K562 (cell line): ENCODE measurements at places on chromosomes 11 and 22.

- DNase-seq: no peak
These were observed 103.1 kb downstream of the PRR5L start for GRCh38 chr11:36399236-36399635.

- DNase-seq: peak; percentile 27
These were observed 58.7 kb downstream of the CTTN start for GRCh38 chr11:70456921-70457532.

- no peak for DNase-seq
These were observed 8.7 kb upstream of the ABTB2 start for GRCh38 chr11:34366522-34366921.

GRCh38 chr11:925158-925495 lies 543 bp upstream of the AP2A2 start:
- DNase-seq: peak; percentile 37

GRCh38 chr11:31943056-31943780 lies 132.1 kb upstream of the PAX6 start:
- DNase-seq: no peak

DNA sequence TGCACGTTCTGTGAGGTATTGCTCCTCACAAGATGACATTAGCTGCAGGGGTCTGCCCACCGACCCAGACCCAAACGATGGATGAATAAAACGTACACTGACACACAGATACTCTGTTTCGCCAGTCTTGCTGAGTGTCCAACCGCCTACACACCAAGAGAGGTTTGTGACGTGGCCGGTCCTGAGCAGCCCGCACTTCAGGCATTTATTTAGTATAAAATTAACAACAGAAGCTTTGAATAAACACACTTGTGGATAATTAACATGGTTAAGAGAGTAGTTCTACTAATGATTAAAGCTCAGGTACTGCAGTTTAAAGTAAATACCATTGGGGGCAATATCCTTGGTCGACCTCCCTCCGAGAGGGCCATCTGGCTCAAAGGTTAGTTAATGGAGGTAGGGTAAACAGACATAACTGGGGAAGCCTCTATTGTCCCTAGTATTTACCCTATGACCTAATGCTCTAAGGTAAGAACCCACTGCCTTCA lies 75.7 kb downstream of the CCDC83 start:
- no peak for DNase-seq

- no peak for DNase-seq
These were observed 43.1 kb downstream of the BUD13 start for GRCh38 chr11:116729501-116730240.

DNA sequence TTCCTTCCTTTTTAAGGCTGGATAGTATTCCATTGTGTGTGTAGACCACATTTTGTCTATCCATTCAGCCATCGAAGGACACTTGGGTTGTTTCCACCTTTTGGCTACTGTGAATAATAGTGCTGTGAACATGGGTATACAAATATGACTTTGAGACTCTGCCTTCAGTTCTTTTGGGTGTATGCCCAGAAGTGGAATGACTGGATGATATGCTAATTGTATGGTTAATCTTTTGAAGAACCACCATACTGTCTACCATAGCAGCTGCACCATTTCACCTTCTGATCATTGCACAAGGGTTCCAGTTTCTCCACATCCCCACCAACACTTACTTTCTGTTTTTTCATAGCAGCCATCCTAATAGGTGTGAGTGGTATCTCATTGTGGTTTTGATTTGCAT lies 30.3 kb downstream of the SGSM1 start:
- DNase-seq: no peak

- no peak for DNase-seq
These were observed 21.8 kb downstream of the ARFGAP2 start for GRCh38 chr11:47154616-47155570.

DNA sequence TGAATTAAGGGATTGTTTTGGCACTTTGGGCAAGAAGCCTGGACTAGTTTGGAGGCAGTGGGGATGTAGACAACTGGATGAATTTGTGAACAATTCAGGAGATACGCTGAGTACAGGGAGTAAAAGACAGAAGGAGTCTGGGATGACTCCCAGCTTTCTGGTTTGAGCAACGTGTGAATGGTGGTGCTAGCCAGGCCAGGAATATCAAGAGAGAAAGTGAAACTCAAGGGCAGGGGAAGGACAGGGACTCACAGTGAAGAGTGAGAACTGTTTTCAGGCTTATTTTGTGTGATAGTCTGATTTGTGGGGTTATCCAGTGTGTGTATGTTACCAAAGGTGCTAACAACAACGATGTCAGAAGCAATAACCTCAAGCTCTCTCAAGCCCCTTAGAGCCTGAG lies 15.9 kb downstream of the CHRM1 start:
- no peak for DNase-seq

DNA sequence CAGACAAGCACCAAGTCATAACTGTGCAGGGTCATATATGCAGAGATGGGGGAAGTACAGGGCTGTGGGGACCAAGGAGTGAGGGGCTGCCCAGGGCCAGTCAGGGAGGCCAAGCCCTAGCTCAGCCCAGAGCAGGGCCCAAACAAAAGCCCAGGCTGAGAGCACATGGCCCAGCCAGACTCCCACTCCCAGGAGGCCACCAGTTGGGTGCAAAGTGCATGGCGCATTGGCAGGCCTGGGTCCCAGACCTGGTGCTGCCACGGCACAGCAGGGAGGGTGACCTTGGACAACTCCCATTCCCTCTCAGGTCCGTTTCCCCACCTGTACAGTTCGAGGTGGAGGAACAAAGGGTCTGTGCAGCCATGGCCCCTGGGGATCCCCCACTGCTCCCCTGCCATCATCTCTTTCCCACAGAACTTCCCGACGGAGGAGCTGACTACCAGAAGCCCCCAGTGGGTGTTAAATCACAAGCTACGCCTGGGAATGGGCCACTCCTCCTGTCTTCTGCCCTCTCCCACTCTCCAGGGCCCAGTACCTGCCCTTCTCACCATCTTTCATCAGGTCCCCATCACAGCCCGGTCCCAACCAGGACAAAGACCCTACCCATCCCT lies 608 bp downstream of the NIPSNAP1 start:
- no peak for DNase-seq

GRCh38 chr22:29014293-29014692 lies 47.3 kb downstream of the C22orf31 start:
- DNase-seq: no peak

- no peak for DNase-seq
These were observed 89.3 kb downstream of the PRR5L start for GRCh38 chr11:36385121-36385970.

GRCh38 chr22:40058265-40058664 lies 63.5 kb downstream of the FAM83F start:
- DNase-seq: peak; percentile 34

- DNase-seq: no peak
These were observed 217.6 kb upstream of the ANO5 start for GRCh38 chr11:21975242-21975641.

- no peak for DNase-seq
These were observed 26.4 kb downstream of the C11orf91 start for GRCh38 chr11:33674035-33674814.

DNA sequence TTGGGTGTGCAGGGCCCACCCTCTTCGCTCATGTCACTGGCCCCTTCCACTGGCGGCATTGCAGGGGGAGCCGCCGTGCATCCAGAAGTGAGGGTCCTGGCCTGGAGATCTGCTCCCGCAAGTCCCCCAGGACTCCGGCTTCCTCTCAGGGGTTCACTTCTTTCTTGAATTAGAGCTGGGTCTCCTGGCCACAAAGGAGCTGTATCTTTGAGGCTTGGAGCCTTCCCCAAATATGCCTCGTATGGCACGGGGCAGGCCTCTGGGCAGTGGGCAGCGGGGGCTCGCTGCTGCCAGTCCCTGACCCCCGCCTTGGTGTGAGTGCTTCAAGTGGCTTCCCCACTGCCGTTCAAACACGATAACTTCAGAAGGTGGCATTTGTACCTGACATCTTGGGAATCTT lies 7.4 kb upstream of the IFITM3 start:
- DNase-seq: peak; percentile 7

GRCh38 chr11:61833926-61834277 lies 5.8 kb downstream of the FADS2 start:
- no peak for DNase-seq

DNA sequence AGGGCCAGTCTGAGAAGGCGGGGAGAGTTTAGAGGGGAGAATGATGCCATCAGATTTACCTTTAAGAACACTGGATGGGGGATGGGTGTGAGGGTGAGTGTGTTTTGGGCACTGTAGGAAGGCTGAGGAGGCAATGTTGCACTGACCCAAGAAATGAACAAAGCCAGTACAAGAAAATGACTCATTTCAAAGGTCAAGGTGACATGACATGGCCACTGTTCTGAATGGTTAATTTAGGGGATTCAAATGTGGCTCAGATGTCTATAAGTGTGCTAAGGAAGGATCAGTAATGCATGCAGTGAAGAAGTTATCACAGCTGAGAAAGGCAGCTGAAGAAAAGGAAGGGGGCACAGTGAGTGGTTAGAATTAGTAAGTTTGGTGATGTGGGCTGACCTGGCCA lies 129.9 kb downstream of the PGR start:
- no peak for DNase-seq

DNA sequence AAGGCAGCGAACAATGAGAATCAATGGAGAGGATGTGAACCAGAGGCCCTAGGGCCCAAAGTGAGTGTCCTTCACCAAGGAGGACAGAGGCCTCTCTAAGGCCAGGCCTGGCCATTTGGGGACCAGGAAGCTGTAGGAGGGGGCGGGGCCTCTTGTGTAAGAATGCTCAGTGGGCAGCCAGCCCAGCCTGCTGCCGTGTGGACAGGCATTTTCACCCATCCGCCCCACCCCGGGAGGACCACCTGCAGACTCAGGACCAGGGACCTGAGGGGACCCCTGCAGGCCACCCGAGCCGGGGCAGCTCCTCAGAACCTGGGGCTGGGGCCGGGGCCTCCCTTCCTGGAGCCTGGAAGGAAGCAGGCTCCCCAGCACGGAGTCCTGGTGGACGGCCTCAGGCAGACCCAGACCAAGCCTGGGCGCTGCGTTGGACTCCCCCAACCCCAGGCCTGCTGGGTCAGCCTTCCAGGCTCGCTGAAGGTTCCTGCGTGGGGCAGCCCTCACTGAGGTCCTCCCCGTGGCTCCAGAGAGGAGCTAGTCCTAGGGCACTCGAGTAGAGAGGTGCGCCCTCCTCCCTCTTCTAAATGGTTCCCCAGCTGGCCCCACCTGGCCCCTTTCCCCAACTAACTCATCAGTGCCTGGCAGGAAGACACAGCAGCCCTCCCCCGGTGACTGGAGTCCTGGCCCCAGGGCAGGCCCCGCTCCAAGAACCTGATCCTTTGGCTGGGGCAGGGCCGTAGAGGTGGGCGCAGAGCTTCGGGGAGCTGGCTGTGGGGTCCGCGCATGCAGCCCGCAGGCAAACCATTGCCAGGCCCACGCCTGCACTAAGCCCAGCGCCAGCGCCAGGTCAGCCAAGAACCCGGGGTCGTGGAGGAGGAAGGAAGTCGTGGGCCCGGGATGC lies 1.5 kb upstream of the TRABD start:
- no peak for DNase-seq

- DNase-seq: no peak
These were observed 125.6 kb downstream of the BCR start for GRCh38 chr22:23305922-23306374.

DNA sequence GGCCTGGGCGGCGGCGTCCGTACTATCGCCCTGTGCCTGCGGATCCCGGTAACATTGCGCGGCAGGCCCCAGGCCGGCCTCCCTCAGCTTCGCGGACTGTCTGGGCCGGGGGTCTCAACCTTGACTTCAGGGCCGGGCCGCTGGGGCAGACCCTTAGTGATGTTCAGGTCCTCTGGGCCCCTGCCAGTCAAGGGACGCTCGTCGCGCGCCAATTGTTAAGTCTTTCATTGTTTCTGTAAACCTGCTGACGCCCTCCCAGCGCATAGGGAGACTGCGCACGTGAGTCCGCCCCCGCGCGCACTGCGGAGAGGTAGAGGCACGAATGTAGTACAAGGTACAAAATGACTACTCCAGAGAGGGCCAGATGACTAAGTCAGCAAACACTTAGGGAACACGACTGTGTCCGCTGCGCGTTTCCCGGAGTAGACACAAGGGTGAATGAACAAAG lies 451 bp upstream of the HDHD5 start:
- DNase-seq: no peak

DNA sequence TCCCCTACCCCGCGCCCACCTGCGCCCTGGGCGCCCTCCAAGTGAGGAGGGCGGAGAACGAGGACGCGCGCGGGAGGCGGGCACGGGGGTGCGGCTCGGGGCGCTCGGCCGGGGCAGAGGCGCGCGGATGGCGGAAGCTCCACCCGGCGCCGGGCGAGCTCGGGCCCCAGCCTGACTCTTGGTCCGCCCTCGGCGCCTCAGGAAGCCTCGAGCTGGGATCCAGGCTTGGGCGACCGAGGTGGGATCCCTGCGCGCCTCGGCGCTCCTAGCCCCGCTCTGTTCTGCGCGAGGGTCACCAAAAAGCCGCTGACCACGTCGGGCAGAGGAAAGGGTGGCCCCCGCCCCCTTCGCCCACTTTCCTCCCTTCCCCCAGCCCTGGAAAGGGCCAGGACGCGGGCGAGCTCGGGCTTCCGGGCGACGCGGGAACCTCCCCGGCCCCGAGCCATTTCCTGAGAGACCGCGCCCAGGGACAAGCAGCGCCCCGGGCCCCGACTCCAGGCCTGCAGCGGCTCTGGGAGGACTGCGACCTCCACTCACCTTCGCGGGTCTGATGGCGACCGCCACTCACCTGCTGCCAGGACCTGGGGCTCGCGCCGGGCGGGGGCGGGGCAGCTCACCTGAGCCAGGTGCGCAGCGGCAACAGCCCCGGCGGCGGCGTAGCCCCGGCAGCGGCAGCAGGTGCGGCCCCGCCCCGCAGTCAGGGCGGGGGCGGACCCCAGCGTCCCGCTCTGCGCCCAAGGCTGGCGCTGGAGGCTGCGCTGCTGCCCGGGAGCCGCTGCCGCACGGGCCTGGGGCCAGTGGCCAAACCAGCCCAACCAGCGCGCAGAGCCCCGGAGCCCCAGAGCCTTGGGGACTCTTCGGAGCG lies 2.2 kb upstream of the SIGIRR start:
- DNase-seq: no peak

- no peak for DNase-seq
These were observed 22.2 kb downstream of the P2RY2 start for GRCh38 chr11:73240190-73240781.

- DNase-seq: no peak
These were observed 2.0 kb upstream of the RELT start for GRCh38 chr11:73374151-73374550.

DNA sequence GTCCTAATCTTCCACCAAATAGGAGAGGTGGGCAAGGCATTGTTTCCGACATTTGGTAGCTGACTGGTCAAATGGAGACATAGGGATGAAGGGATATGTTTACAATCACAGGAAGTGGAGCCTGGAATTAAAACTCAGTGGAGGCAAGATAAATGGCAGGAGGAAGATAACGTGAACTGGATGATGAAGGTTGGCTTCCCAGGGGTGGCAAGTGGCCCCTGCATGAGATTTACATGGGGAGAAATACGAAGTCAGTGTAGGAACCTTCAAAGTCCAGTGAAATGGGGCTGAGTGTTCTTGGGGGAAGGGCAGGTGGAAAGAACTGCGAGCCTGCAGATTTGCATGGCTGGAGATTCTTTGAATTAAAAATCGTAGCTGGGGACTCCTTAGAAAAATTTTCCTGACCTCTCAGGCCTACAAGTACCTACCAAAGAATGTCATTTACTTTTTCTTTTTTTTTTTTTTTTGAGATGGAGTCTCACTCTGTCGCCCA lies 724 bp upstream of the FOXRED2 start:
- DNase-seq: no peak
